ENCODE measurements at places on chromosomes 13 and 19.

DNA sequence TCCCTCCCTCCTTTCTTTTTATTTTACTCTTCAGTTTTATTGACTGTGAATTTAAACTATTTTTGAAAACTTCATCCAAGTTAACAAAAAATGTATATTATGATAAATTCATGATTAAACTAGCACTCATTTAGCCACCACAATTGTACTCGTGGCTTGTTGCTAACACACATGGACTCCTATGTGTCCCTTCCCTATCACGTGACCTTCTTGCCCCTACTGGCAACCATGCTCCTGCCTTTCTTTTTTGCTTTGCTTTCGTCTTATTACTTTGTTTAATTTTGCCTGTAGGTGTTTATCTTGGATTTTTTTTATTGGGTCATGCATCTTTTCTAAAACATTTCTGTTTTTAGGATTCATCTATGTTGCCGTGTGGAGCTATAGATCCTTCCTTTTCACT is 8.2 kb downstream of the CLC start:
- H3K27ac ChIP-seq, result no peak overlapping the region
- no peaks in the 10 kb centered on the region for H3K36me3 ChIP-seq
- H3K4me1 ChIP-seq, result peaks cover 23% of the 10 kb centered on the region
- no peaks in the 10 kb centered on the region for H3K27me3 ChIP-seq

GRCh38 chr13:44191504-44192171 is 182.0 kb upstream of the SERP2 start:
- H3K27me3 ChIP-seq, result no peaks in the 10 kb centered on the region
- H3K36me3 ChIP-seq, result no peaks in the 10 kb centered on the region
- no peak for DNase-seq
- no peak overlapping the region for H3K27ac ChIP-seq

- H3K4me3 ChIP-seq, result peak overlapping the region; percentile 85
- H3K4me1 ChIP-seq, result peaks cover 5% of the 10 kb centered on the region
- peak overlapping the region; percentile 61 for H3K27ac ChIP-seq
- peak; percentile 46 for DNase-seq
- H3K27me3 ChIP-seq, result no peaks in the 10 kb centered on the region
- H3K36me3 ChIP-seq, result no peaks in the 10 kb centered on the region
Measured at GRCh38 chr13:49444524-49445395, 686 bp downstream of the SETDB2 start.

DNA sequence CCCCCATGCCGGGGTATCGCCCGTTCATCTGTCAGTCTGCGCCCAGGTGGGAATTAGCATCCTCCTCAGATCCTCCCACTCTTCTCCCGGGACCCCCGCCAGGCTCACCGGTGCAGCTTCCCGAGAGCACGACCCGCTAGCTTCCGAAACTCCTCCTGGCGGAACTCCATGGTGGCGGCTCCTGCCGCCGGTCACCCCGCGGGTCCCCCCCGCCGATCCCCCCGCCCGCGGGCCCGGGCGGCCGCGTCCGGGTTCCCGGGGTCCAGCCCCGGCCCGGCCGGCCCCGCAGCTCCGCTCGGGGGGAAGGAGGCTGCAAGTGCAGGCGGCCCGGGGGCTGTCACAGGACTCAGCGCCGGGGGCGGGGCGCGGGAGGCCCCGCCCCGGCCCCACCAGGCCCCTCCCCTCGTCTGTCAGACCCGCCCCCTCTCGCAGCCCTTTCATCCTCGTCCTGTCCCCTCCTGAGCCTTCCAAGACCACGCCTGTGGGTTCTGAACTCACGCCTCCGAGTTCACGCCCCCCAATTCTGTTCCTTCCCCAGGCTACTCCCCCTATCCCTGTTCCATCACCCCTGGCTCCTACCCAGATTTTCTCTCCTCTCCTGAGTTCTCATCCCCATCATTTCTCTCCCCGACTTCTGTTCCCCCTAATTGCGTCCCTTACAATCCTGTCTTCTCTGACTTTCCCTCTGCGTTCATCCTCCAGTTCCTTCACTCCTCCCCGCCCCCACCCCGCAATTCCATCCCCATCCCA is at the start of gene SLC17A7:
TSS of gene SLC17A7 (minus strand) at position 318 of the 750 bp plus-strand sequence. CDS start at position 170, 148 bp downstream.
- no peak within 1 kb of the TSS for H3K27ac ChIP-seq
- no peak for DNase-seq
- no peaks in the 10 kb centered on the region for H3K36me3 ChIP-seq

DNA sequence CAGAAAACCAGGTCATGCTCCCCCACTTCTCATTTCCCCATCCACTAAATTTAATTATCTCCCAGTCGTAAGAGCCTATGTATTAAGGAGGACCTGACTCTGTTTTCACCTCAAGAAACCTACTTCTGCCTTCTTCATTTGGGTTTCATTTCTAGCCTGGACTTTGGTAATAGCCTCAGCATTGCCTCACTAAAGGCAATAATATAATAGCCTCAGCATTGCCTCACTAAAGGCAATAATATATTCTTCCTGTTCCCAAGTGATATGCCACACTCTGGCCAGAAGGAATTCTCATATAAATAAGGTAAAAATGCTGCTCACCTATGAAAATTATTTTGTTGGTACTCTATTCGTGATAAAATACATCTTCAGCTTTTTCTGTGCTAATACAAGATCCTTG is 993.9 kb downstream of the EFNB2 start:
- H3K4me3 ChIP-seq, result no peak overlapping the region
- H3K27me3 ChIP-seq, result no peaks in the 10 kb centered on the region
- no peaks in the 10 kb centered on the region for H3K4me1 ChIP-seq
- no peak for DNase-seq
- H3K27ac ChIP-seq, result no peak overlapping the region
- no peaks in the 10 kb centered on the region for H3K36me3 ChIP-seq

DNA sequence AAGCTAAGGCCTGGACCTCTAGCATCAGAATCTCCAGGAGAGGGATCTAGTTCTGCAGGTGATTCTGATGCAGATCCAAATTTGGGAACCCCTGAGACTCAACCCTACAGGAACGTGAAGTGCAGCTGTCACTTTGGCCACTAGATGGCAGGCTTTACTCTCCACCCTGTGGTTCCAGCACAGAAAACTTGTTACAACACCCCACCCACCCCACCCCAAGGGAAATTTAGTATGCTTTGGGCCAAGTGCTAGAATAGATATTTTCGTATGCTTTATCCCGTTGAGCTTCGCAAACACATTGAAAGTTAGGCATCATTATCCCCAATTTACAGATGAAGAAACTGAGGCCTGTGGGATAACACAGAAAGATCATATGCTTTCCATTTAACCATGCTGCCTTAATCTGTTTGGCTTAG is 232.0 kb downstream of the B3GLCT start:
- H3K36me3 ChIP-seq, result no peaks in the 10 kb centered on the region
- H3K4me3 ChIP-seq, result no peak overlapping the region
- DNase-seq, result no peak
- H3K27me3 ChIP-seq, result no peaks in the 10 kb centered on the region

DNA sequence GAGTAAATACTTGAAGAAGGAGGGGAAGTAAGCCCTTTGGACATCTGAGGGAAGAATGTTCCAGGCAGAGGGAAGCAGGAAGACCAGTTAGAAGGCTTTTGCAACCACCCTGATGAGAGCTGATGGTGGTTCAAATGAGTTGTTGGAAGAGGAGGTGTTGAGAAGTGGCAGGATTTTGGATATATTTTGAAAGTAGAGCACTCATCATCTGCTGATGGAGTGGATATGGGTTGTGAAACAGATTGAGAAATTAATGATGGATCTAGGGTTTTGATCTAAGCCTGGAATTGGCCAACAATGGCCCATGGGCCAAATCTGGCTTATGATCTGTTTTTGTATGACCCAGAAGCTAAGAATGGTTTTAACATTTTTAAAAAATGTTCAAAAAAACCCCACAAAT is 230.7 kb downstream of the NDFIP2 start:
- no peaks in the 10 kb centered on the region for H3K36me3 ChIP-seq
- H3K4me3 ChIP-seq, result no peak overlapping the region
- H3K4me1 ChIP-seq, result no peaks in the 10 kb centered on the region
- DNase-seq, result no peak
- no peak overlapping the region for H3K27ac ChIP-seq

GRCh38 chr13:50309318-50309717 is 294.1 kb downstream of the KCNRG start:
- H3K36me3 ChIP-seq, result no peaks in the 10 kb centered on the region
- no peaks in the 10 kb centered on the region for H3K4me1 ChIP-seq
- peaks cover 4% of the 10 kb centered on the region for H3K27me3 ChIP-seq

All from GM12878 (cell line).